ENCODE measurements at places on chromosomes 1 and 21.

DNA sequence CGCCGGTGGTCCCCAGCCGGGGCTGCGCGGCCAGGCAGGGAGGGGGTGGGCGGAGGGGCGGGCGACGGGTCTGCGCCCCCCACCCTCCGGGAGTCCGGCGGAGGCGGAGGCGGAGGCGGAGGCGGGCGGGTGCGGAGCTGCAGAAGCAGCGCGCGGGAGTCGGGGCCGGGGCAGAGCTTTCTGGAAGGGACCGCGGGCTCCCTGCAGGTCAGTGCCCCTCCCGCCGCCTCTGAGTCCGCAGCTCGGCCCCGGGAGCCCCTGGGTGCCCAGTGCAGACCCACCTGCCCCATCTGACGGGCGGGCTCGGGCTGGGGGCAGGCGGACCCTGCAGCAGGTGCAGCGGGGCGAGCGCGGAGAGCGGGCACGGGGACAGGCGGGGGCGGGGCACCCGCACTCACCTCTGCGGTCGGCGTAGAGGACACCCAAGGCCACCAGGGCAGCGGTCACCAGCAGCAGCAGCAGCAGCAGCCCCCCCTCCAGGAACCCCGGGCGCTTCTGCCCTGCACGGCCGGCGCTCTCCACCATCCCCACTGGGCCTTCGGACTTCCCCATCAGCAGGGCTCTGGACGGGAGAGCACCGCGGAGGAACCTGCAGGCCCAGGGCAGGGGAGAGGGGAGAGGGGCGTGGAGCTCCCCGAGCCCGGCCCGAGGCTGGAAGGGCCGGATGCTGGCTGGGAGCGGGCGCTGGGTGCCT is 3.7 kb downstream of the MMEL1 start:
- no peak for DNase-seq

- no peak for DNase-seq
Observed at GRCh38 chr1:212496682-212497081, 64.0 kb downstream of the NENF start.

- DNase-seq: no peak
Observed at GRCh38 chr1:64765826-64766225, 21.0 kb downstream of the RAVER2 start.

DNA sequence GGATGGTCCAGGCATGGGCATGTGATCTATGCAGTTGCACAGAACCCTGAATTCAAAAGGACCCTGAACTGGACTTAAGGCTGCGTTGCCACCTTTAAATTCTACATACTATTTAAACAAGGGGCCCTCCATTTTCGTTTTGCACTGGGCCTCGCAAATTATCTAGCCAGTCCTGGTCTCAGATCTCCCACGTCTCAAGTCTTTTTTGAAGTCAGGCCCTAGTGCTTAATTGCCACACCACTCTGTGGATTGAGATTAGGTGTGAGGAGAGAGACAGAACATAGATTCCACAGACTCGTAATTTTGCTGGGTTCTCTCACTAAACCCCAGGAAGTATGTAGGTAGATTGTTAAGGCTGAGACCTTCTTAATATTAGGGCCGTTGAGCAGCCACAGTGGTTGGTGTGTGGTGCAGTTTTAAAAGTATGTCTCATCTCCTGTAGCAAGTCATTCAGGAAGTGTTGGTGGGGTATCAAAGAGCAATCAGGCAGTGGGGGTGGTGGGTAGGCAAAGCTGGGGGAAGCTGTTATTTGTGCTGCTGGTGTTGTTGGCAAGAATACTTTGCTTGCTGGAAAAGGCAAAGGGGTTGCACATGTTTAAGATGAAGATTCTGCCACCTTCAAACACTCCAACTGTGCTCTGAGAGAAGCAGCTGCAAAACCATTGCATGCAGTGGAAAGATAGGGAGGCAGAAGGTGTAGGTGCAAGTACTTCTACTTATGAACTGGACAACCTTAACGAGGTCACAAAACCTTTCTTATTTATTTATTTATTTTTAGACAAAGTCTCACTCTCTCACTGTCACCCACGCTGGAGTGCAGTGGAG is 11.2 kb downstream of the CD84 start:
- no peak for DNase-seq

DNA sequence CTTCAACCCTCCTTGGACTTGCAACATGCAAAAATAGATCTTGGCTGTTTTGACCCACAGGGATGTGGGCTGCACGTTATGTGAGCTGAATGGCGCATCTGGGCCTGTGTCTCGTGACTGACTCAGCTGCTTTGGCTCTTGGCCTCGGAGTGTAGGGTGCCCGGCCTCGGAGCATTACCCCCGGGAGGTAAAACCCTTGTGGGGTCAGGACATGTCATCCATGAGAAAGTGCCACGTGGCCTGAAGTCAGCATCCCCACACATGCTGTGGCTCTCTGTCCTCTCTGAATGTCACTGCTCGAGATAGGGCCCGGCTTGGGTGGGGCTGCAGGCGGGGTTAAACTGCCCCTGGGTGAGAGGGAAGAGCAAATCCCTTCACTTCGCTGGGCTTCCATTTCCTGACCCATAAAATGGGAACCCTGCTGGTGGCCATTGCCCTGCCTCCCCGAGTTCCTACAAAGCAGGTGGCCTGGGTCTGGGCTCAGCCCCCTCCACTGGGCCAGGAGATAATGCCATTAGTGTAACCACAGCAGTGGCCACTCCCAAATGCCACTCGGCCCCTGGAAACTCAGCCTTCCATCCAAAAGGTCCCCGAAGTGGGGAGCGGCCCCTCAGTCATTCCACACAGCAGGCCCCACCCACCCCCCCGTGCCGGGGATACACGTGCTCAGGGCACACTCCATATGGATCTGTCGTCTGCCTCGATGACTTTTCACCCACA is 22.8 kb upstream of the TSPEAR start:
- no peak for DNase-seq

DNA sequence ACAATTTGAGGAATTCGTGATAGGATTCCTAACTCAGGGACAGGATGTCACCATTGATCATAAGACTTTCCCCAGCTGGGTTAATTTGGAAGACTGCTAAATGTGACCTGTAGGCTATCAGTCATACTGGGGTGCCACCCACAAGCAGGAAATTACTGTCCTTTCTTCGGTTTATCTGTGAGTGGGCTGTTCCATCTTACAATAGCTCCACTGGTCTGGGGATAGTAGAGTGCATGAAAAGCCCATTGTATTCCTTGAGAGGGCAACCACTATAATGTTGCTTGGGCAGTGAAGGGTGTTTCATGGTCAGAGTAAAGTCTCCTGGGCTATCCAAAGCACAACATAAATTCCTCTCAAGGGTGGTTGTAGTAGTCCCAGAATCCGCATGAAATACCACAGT is 1523.0 kb upstream of the B3GALT2 start:
- no peak for DNase-seq

GRCh38 chr1:189305279-189305678 is 1172.4 kb downstream of the BRINP3 start:
- no peak for DNase-seq

GRCh38 chr1:19044471-19044870 is 88.0 kb upstream of the IFFO2 start:
- DNase-seq: no peak

- DNase-seq: no peak
Observed at GRCh38 chr1:110208916-110209645, 1.0 kb upstream of the KCNC4 start.

DNA sequence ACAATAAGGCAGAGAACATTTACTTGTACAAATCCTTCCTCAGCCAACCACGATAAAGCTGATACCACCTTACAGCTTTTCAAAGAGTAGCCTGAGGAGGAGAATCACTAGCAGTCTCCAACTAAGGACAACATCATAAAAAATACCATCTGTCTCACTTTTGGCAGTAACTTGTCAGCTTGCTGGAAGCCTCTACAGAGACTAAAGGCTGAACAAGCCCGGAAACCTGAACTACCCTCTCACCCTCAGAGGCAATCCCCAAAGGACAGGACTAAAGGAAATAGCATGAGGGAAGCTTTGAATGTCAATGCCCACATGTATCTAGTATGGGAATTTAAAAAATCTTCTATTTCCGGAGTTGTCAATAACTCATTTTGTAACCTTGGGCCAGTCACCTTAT is 10.6 kb downstream of the SRSF4 start:
- no peak for DNase-seq

DNA sequence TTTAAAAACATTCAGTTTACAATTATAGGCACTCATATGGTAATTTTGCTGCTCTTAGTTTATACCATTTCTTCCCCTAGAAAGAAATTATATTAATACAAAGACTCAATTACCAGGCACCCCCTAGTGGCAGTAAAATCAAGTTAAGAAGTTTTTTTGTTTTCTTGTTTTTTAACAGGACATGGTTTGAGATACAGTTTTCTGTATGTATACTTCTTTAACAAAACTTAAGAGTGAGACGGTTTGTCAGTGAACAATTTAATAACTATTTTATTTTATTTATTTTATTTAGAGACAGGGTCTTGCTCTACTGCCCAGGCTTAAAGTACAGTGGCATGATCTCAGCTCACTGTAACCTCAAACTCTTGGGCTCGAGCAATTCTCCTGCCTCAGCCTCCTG is 224.6 kb downstream of the FAF1 start:
- no peak for DNase-seq

- no peak for DNase-seq
Observed at GRCh38 chr1:226687426-226687825, 51.7 kb downstream of the ITPKB start.

DNA sequence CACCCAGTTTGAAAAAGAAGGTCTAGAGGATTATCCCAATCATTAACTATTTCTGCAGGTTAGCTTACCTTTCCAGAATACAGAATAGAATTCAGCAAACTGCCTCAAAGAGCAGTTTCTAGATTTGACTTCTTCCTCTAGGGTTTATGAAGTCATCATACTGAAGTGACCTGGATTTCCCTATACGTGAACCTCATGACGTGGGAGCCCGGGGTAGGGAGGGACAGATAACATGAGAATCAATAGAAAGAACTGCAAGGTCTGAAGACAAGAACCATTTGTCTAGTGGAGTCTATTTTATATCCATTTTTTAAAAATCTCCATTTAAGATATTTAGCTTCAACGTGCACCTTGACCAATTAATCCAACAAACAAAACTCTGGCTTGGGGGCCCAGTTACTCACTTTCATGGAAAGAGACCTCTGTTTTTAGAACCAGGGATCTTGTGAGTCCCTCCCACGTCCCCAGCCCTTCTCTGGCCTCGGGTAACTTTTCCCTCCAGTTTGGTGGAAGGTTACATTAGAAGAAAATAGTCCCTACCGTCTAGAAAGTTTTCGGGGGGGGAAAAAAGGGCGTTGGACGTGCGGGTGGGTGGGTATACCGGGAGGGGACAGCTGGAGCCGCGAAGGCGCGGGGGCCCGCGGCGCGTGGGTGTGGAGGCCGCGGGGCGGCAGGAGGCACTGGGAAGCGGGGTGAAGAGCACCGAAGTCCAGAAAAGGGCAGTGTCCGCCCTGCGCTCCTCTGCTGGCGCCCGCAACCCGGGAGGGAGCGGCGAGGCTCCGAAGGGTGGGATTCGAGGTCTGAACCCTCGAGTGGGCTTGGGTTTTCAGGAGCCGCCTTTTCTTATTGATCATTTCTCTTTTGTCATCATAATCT is 13.8 kb upstream of the POGZ start:
- DNase-seq: peak; percentile 48
